ENCODE measurements at places on chromosomes 5 and 9.

DNA sequence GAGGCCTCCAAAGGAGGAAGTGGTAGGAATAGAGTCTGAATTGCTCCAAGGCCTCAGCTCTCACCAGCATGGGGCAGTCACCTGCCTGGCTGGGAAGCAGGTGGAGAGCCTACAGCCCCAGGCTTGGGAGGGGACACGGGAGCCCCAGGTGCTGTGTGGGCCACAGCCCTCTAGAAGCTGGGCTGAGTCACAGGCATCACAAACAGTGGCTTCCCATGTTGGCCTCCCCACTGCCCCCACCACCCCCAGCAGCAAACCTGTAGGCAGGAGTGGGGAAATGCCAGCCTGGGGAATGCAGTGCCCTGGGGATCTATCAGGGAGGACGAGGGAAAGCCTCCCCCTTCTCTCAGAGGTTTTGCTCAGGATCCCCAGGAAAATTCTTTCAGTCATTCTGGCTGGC, 309.6 kb downstream of the SLIT3 start:
- no peaks in the 10 kb centered on the region for H3K36me3 ChIP-seq
- no peak overlapping the region for H3K4me3 ChIP-seq
- H3K27ac ChIP-seq, result no peak overlapping the region
- no peaks in the 10 kb centered on the region for H3K27me3 ChIP-seq
- DNase-seq, result no peak

- no peak overlapping the region for H3K4me3 ChIP-seq
- no peaks in the 10 kb centered on the region for H3K27me3 ChIP-seq
- DNase-seq, result peak; percentile 86
- peak overlapping the region; percentile 80 for H3K27ac ChIP-seq
- H3K36me3 ChIP-seq, result no peaks in the 10 kb centered on the region
Measured at GRCh38 chr5:159337016-159337955, 7.0 kb upstream of the IL12B start.

DNA sequence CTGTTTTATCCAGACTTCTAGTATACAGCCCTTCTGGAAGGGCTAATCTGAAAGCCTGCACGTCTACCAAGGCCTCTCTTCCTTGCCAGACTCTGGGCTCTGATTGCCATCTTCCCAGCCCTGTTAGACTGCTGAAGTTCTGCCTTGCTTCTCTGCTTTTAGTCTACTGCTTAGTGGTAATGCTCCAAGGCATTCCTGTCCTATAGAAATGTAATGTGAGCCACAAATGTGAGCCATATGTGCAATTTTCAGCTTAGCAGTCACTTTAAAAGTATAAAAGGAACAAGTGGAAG, 32.1 kb downstream of the WNK2 start:
- H3K36me3 ChIP-seq, result no peaks in the 10 kb centered on the region
- no peak for DNase-seq
- H3K4me1 ChIP-seq, result no peaks in the 10 kb centered on the region
- no peaks in the 10 kb centered on the region for H3K27me3 ChIP-seq
- H3K27ac ChIP-seq, result no peak overlapping the region

DNA sequence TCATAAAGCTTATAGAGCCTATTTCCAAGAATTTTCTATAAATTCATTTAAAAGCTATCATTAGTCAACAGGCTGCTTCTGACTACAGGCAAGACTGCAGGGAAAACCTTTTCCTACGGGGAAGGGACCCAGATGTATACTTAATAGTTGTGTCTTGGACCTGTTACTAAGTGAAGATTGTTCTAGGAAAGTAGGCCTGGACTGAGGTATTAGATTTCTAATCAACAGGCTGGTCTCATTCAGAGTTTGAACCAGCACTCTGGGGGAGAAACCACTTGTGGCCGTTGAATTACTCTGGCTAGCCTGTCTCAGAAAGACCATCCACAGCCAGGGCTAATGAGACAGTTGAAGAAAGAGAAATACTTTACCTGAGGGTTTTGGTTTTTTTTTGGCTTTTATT, 60.0 kb downstream of the IL6ST start:
- DNase-seq, result no peak
- H3K27me3 ChIP-seq, result no peaks in the 10 kb centered on the region
- peaks cover 21% of the 10 kb centered on the region for H3K36me3 ChIP-seq
- no peak overlapping the region for H3K4me3 ChIP-seq
- H3K27ac ChIP-seq, result no peak overlapping the region
- no peaks in the 10 kb centered on the region for H3K4me1 ChIP-seq

DNA sequence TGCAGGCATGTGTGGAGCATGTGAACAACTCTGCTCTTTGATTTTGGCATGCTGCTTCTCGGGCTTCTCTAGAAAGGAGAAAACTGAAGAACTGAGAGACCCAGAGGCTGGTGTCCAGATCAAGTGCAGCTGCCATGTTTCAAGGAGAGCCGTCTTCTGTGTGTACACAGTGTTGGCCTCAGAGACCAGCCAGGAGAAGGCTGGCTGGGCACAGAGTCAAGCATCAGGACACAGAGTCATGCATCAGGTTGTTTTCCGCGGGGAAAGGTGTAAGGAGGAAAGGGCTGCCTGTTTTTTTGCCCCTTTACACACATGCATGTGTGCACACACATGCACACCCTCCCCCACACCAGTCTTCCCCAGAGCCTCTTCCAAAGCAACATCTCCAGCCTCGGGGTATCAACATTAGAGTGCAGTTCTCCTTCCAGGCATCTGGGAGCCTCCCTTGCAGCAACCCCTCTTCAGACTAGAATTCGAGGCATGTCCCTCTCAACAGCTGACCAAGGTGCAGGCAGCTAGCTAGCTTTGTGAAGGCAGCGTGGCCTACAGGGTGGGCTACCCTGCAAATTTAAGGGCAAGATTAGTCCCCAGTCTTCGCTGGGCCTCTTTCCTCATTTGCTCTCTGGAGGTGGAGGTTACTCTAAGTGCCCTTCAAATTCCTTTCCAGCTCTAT, 180.9 kb downstream of the AOPEP start:
- no peak for DNase-seq
- H3K4me3 ChIP-seq, result no peak overlapping the region
- H3K36me3 ChIP-seq, result no peaks in the 10 kb centered on the region
- H3K27me3 ChIP-seq, result no peaks in the 10 kb centered on the region

DNA sequence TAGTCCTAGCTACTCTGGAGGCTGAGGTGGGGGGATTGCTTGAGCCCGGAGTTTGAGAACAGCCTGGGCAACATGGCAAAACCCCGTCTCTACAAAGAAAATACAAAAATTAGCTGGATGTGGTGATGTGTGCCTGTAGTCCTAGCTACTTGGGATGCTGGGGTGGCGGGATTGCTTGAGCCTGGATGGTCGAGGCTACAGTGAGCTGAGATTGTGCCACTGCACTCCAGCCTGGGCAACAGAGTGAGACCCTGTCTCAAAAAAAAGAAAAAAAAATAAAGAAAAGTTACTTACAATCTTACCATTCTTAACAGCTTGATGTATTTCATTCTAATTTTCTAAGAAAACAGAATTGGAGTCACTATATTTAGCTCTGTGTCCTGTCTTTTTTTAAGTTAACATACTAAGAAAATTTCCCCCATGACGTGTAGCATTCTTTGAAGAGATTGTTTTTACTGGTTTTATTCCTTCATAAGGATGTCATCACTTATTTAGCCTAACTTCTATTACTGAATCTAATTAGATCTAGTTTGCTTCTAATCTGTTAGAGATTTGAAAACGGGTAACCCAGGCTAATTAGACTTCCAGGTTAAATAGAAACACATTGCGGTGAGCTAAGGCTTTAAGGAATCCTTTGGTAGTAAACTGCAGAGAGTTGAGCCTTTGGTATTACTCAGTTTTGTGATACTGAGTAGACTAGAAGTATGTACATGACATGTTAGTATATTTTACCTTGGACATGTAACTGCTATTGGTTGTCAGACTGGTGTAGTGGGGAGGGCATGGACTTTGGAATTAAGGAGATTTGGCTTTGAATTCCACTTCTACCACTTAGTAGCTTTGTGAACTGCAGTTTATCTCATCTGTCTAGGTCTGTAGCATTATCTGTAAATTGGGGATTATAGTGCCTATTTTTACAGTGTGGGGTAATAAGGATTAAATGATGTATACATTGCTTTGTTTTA, 24.0 kb downstream of the HSPA4 start:
- no peaks in the 10 kb centered on the region for H3K4me1 ChIP-seq
- H3K27me3 ChIP-seq, result no peaks in the 10 kb centered on the region
- DNase-seq, result no peak
- no peak overlapping the region for H3K27ac ChIP-seq

GRCh38 chr9:38392235-38393127, at the start of gene ALDH1B1:
Gene ALDH1B1 (plus strand): TSS chr9:38392702. CDS start chr9:38395749, 3,047 bp downstream.
- no peaks in the 10 kb centered on the region for H3K36me3 ChIP-seq
- peaks cover 15% of the 10 kb centered on the region for H3K4me1 ChIP-seq
- no peaks in the 10 kb centered on the region for H3K27me3 ChIP-seq
- H3K4me3 ChIP-seq, result peak within 1 kb of the TSS; percentile 63

DNA sequence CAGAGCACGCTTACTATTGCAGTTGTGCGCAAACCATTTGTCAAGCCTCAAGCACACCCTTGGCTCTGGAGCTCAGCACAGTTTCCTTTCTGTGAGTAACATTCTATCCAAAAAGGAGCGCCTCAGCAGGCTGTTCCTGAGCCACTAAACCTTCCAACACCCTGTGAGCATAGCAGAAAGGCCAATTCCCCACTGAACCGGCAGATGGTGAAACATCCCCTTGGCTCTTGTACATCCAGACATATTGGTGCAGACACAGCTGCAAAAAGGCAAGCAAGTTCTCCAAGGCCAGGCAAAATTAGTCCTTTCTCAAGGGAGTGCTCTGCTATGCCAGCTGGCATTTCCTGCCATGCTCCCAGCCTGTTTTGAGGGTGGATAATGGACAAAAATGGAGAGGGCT, 44.1 kb upstream of the CEMIP2 start:
- H3K36me3 ChIP-seq, result no peaks in the 10 kb centered on the region
- H3K27ac ChIP-seq, result no peak overlapping the region
- H3K4me3 ChIP-seq, result no peak overlapping the region
- no peaks in the 10 kb centered on the region for H3K27me3 ChIP-seq
- DNase-seq, result no peak
- H3K4me1 ChIP-seq, result no peaks in the 10 kb centered on the region

GRCh38 chr5:23112237-23112636, 259.1 kb upstream of the CDH12 start:
- H3K27me3 ChIP-seq, result no peaks in the 10 kb centered on the region
- no peak overlapping the region for H3K4me3 ChIP-seq
- no peaks in the 10 kb centered on the region for H3K4me1 ChIP-seq
- no peaks in the 10 kb centered on the region for H3K36me3 ChIP-seq
- no peak for DNase-seq

- H3K4me1 ChIP-seq, result no peaks in the 10 kb centered on the region
- no peaks in the 10 kb centered on the region for H3K36me3 ChIP-seq
- no peak for DNase-seq
- no peak overlapping the region for H3K27ac ChIP-seq
Measured at GRCh38 chr5:163163858-163164257, 273.5 kb upstream of the CCNG1 start.

- H3K4me1 ChIP-seq, result no peaks in the 10 kb centered on the region
- no peak overlapping the region for H3K27ac ChIP-seq
- DNase-seq, result no peak
Measured at GRCh38 chr5:88964831-88965230, 81.8 kb upstream of the MEF2C start.

- no peak overlapping the region for H3K27ac ChIP-seq
- no peaks in the 10 kb centered on the region for H3K27me3 ChIP-seq
- H3K36me3 ChIP-seq, result peaks cover 12% of the 10 kb centered on the region
- no peak for DNase-seq
- H3K4me1 ChIP-seq, result peaks cover 12% of the 10 kb centered on the region
- H3K4me3 ChIP-seq, result no peak overlapping the region
Measured at GRCh38 chr9:96006961-96007360, 131.5 kb downstream of the ERCC6L2 start.

DNA sequence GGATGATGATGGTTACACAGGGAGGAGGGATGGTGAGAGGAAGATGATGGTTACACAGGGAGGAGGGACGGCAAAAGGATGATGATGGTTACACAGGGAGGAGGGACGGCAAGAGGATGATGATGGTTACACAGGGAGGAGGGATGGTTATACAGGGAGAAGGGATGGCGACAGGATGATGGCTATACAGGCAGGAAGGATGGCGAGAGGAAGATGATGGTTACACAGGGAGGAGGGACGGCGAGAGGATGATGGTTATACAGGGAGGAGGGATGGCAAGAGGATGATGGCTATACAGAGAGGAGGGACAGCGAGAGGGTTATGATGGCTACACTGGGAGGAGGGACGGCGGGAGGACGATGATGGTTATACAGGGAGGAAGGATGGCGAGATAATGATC, 64.1 kb upstream of the FCN1 start:
- H3K27ac ChIP-seq, result no peak overlapping the region
- H3K4me3 ChIP-seq, result no peak overlapping the region
- H3K27me3 ChIP-seq, result peaks cover 2% of the 10 kb centered on the region
- no peak for DNase-seq

DNA sequence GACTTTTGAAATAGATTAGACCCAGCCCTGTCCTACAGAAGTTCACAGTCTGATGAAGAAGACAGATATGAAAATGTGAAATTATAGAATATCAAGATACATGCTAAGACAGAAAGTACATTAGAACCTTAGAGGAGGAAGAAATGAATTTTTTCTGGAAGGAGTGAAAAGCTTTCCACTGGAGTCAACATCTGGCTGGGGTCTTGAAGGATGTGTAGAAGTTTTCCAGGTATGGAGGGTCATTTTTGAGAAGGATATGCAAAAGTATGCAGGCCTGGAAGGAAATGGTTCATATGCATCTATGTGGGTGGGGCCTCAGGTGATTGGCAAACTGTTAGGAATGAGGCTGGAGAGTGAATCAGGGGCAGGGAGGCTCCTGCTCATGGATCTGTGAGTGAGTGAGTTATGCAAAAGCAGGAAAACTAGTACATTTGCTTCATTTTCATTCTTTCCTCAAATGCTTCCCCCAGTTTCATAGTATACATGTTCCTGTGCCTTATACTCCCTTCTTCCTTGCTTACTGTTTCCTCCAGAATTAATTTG, 142.3 kb downstream of the GRIA1 start:
- no peak for DNase-seq
- no peaks in the 10 kb centered on the region for H3K36me3 ChIP-seq
- no peaks in the 10 kb centered on the region for H3K4me1 ChIP-seq
- no peak overlapping the region for H3K27ac ChIP-seq
- H3K27me3 ChIP-seq, result no peaks in the 10 kb centered on the region

DNA sequence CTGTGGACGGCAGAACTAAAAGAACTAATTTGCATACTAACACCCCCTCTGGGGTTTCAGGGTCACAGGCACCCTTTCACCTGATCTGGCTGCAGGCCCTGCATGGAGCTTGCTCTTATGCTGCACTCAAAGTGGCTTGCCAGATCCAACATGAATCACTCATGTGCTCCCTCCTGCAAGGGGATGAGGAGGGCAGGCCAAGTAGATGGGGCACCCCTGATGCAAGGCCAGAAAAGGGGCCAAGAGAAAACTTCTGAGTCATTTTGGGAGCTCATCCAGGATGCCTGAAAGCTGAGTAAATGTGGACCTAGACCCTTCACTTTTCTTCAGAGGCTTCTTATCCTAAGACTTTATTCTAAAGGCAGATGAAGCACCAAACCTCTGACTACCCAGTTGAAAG, 558.5 kb upstream of the PTGER4 start:
- DNase-seq, result no peak
- no peak overlapping the region for H3K4me3 ChIP-seq
- H3K27me3 ChIP-seq, result no peaks in the 10 kb centered on the region
- H3K4me1 ChIP-seq, result no peaks in the 10 kb centered on the region
- H3K27ac ChIP-seq, result no peak overlapping the region

Measured in CD14-positive monocyte (primary cell).